Activated CD4-positive, alpha-beta memory T cell treated with anti-CD3 and anti-CD28 coated beads, Interleukin-2, amount 10 ng/mL, durations not matched to agents 7 days and 5 days (primary cell): ENCODE measurements at places on chromosomes 1 and 21.

GRCh38 chr1:200154069-200154767 lies 126.7 kb downstream of the NR5A2 start:
- peak; percentile 73 for DNase-seq

DNA sequence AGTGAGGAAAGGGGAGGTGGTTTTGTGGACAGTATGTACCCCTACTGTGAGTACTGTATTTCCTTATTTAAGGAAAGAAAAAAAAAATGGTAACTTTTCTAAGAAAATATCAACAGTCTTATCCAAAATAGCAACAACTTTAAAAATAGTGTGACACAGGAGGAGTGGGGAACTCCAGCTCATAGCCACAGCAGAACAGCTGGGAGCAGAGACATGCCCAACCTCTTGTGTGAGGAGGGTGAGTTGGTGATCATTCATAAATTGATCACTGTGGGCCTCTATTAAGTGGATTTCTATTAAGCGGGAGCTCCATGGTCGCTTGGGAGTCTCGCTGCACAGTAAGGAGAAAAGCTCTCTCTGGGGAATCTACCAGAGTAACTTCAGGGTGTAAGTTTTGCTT lies 158.8 kb upstream of the DUSP10 start:
- no peak for DNase-seq

DNA sequence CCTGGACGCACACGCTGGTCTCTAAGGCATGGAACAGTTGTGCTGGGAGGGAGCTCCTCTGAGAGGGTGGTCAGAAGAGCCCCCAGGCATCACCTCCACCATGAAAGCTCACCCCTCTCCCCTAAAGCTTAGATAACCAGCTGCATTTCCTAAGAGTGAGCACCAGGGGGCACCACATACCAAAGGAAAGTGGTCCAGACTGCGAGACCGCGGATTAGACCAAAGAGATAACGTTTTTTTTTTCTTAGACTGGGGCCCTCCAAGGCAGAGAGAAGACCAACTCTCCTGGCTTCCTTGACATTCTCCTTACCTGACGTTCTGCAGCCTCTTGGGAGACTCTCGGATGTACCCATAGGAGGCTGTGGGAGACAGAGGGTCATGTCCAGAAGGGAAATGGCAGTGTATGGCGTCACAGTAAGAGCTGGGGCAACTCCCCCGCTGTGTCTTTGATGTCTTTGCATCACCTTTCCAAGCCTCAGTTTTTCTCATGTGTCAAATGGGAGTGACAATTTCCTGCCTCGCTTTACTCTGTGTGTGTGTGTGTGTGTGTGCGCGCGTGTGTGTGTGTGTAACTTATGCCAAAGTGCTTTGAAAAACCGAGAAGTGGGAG lies 12.3 kb upstream of the IFNLR1 start:
- DNase-seq = peak; percentile 78

GRCh38 chr21:34143685-34144182 lies 70.4 kb downstream of the MRPS6 start:
- DNase-seq = no peak

DNA sequence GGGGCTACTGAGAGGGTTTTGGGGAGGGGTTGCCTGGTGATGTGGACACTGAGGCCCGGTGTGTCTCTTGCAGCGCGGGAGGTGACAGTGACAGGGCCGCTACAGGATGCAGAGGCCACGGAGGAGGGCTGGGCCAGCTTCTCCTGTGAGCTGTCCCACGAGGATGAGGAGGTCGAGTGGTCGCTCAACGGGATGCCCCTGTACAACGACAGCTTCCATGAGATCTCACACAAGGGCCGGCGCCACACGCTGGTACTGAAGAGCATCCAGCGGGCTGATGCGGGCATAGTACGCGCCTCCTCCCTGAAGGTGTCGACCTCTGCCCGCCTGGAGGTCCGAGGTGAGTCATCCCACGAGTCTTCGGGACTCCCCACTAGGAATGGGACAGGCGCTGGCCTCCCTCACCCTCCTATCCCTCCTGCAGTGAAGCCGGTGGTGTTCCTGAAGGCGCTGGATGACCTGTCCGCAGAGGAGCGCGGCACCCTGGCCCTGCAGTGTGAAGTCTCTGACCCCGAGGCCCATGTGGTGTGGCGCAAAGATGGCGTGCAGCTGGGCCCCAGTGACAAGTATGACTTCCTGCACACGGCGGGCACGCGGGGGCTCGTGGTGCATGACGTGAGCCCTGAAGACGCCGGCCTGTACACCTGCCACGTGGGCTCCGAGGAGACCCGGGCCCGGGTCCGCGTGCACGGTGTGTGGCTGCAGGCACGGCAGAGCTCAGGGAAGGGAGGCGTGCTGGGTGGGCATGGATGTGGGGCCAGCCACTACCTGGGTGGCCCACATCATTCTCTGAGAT lies 72.5 kb downstream of the OBSCN start:
- DNase-seq = no peak

DNA sequence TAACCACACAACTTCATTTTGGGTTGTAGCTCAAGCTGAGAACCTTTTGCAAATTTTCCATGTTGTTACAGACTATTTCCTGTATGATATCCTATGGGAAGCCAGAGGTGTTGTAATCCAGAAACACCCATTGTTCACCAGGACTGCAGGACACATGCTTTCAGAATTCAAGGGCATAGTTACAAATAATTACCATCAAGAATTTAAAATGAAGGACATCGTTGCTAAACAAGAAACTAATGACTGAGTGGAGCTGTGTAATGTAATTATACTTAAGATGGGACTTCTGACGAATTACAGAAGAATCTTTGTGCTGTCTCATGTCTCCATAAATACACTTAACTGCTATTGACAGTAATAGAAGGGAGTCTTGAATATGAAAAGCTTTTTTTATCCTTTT lies 47.6 kb upstream of the HOOK1 start:
- no peak for DNase-seq
